ENCODE measurements at places on chromosomes 5 and 9. TPM values are rescaled to one million over a fixed set of nuclear protein-coding genes. Genes with fewer than 3 reads are reported as not detected.

DNA sequence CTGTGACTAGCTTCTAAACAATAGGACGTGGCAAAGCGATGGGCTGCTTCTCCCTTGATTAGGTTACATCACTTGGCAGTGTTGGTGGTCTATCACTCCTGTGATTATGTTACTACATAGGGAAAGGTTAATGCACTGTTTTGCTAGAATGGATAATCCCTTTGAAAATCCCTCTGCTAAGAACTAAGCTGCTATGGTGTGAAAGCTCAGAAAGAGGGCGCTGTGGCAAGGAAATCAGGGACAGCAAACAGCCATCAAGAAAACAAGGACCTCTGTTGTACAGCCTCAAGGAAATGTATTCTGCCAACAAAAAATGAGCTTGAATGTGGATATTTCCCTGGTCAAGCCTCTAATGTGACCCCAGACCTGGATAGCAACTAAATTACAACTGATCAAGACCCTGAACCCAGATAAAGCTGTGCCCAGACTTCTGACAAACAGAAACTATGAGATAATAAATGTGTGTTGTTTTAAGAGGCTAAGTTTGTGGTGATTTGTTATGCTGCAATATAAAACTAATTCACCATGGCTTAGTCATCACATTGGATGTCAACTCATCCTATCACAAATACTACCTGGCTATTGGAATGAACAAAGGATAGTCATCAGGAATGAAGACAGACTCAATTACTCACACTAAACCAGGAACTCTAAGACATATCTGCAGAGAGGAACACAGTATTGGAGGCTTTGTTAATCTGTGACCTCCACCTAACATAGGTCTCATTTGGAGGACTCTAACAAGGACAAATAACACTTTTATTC lies 1215.9 kb downstream of the EFNA5 start:
- DNase-seq: no peak

GRCh38 chr9:97706246-97706645 lies 9.1 kb upstream of the XPA start:
- DNase-seq: no peak

GRCh38 chr9:4849369-4849768 lies 56.6 kb downstream of the RCL1 start:
- no peak for DNase-seq

GRCh38 chr5:155912291-155912690 lies 414.7 kb upstream of the SGCD start:
- DNase-seq: no peak

DNA sequence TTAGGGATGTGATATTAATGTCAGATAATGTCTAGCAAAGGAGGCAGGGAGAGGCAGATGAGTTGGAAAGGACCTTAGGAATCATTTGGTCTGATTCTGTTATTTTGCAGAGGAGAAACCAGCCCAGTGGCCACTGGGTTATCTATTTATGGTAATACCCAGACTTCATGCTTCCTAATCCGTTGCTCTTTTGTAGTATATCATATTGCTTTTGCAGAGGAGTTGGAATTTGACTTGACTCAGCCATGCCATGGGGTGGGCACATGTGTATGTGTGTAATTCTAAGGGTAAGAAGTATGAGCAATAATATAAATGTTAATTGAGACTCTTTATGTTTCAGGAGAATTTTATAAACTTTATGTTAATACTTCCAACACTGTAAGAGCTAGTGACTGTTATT lies 7.3 kb downstream of the GPR21 start:
- no peak for DNase-seq

- no peak for DNase-seq
Observed at GRCh38 chr5:6188344-6188743, 190.0 kb downstream of the MED10 start.

- DNase-seq: no peak
Observed at GRCh38 chr9:4421847-4422246, 68.4 kb upstream of the SLC1A1 start.

GRCh38 chr9:26061948-26062575 lies 383.8 kb upstream of the TUSC1 start:
- no peak for DNase-seq

DNA sequence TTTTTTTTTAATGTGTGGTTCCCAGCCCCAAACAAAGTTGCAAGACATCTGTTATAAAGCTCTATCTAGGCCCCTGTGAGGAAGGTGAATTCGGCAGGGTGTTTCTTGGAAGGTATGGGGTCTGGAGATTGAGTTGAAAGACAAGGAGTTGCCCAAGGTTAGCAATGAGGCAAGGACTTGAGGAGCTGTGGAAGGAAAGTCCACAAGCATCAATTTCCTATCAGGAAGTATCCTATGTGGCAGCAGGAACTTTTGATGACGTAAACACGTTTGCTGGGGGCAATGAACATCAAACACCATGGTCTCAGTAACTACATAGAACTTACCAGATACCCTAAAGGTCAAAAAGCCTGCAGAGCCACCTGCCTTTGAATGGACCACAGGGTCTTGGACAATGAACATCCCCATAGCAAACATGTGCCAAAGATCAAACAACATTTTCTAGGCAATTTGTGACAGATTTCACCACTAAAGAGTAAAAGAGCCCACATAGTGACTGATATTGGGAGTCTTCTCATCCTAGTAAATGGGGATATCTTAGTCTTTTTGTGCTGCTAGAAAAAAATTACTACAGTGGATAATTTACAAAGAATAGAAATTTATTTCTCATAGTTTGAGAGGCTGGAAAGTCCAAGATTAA lies 145.1 kb downstream of the GCNT1 start:
- DNase-seq: no peak

GRCh38 chr5:138282920-138283742 lies 8.7 kb upstream of the GFRA3 start:
- no peak for DNase-seq

GRCh38 chr5:181058321-181058720 lies 18.3 kb downstream of the BTNL9 start:
- no peak for DNase-seq

- DNase-seq: no peak
Observed at GRCh38 chr5:40166802-40167201, 512.9 kb upstream of the PTGER4 start.

DNA sequence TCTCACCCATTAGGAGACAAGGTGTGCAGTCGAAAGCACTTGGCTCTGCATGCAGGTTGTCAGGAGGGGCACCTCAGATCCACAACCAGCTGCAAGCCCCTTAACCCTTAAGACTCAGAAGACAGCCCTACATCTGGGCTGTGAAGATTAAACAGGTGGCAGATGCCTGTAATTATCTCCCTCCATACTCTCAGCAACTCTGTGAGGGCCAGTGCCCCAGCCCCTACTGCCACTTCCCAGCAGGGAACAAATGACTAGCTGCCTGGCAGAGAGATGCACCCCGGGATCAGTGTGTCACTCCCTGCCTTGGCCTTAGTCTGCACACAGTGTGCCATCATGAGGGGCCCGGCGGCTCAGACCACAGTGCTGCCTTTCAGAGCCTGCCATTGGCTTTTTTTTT lies 42.0 kb downstream of the CRB2 start:
- no peak for DNase-seq

DNA sequence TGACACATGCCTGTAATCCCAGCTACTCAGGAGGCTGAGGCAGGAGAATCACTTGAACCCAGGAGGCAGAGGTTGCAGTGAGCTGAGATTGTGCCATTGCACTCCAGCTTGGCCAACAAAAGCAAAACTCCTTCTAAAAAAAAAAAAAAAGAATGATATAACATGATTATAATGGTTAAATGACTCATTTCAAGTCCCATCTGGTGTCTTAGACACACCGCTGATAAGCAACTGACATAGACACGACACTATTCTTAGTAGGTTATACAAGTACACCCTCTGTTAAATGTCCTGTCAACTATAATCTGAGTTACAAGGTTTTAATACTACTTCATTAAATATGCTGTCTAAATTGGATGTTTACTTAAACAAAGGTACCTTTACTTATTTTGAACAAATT lies 405.3 kb upstream of the CLINT1 start:
- no peak for DNase-seq

DNA sequence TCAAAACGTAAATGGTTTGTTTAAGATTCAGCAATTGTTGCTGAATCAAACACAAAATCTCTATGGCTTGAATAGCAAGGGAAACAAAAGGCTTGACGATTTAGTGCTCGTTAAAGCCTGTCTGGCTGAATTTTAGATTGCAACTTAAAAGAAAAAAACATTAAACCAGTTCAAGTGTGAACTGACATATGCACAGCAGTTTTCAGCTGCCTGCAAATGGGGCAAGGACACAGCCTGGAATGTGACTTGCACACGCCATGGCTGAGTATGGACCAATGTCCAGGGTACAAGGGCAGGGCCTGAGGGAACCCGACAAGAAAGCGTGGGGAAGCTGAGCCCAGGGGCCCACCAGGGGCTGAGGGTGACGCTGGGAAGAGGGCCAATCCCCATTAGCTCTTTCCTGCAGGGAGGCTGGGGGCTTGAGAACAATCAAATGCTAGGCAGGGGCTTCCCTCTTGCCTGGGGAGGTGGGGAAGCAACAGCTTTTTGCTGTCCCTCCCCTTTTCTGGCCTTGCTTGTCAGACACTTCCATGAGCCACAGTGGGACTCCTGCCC lies 89.6 kb upstream of the LRRTM2 start:
- DNase-seq: no peak

DNA sequence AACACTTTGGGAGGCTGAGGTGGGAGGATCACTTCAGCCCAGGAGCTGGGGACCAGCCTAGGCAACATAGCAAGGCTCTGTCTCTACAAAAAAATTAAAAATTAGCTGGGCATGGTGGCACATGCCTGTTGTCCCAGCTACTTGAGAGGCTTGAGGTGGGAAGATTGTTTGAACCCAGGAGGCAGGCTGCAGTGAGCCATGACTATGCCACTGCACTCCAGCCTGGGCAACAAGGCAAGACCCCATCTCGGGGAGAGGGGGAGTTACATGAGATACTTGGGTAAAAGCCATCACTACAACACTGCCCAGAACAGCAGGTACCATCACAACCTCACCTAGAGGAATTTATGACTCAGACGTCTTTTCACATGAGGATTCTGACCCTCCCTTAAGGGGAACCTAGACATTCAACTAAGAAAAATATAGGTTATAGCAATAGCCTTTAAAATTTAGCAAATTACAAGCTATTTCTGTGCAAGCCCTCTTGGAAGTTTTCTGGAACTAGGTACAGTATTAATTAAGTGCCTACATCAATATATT lies 143.5 kb downstream of the NFIB start:
- no peak for DNase-seq

DNA sequence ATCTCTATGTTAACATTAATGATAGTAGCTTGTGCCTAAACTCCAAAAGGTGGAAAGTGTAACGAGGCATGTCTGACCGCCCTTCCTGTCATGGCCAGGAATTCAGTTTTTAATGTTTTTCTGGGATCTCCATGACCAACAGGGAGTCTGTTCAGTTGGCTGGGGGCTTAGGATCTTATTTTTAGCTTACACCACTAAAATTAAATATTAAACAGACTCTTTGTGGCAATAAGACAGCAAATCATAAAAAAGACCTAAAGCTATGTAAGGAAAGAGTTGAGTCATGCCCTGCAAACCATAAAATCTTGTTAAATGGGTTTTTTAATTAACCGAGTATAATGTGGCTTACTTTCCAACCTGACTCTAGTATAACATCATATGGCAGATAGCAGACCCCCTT lies 247.8 kb downstream of the DIRAS2 start:
- no peak for DNase-seq

DNA sequence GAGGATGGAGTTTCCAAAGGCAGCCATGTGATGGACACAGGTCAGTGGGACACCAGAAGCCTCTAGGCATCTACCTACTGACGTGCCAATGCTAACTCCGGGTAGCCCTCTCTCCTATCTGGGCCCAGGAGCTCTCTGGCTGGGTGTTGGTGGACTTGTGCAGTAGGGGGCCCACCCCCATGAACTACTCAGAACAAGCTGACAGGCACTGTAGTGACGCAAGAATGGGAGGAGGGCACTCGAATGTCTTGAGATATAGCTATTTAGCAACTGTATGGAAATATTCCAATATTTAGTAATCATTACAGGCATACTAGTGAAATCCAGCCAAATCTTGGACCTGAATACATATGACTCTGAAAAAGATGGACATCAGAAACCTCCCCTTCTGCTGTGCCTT lies 5.7 kb upstream of the DOCK2 start:
- no peak for DNase-seq

GRCh38 chr5:68875351-68875750 lies 218.5 kb upstream of the SLC30A5 start:
- no peak for DNase-seq

- no peak for DNase-seq
Observed at GRCh38 chr5:142888469-142889085, 118.4 kb downstream of the ARHGAP26 start.

DNA sequence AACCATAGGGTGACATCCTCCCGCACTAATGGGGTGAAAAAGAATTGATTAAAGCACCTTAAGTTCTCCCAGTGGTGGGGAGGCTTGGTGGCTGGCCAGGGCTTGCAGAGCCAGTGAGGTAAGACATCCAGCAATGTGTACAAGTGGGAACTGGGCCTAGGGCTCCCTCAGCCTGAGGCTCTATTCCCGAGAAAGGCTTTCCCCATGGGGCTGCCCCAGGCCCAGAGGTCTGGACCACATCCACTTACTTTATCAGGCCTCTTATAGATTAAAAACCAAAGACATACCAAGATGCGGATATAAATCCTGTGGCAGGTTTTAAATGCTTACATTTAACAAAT lies 35.3 kb downstream of the C5orf15 start:
- DNase-seq: no peak

DNA sequence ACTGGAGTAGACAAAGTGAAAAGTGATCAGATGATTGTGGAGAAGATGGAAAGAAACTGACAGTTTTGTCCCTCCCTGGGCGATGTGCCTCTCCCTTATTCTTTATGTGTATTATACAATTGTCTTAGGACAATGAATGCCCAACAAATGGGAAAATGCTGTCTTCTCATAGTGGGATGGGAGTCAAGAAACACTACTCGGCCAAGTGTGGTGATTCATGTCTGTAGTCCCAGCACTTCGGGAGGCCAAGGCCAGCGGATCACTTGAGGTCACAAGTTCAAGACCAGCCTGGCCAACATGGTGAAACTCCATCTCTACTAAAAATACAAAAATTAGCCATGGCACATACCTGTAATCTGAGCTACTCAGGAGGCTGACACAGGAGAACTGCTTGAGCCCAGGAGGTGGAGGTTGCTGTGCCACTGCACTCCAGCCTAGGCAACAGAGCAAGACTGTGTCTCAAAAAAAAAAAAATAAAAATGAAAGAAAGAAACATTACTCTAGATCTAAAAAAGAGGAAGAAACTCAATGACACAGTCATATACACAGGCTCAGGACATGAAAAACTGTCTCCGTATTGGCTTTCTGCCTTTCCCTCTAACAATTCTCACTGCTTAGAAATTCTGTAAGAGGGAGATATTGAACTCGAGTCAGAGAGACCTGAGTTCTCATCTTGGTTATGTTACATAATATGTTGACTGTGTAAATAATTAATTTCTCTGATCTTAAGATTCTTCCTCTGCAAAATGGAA lies 67.9 kb upstream of the TARS1 start:
- DNase-seq: no peak

GRCh38 chr5:141845371-141845851 lies 32.8 kb downstream of the PCDH1 start:
- DNase-seq: no peak

GRCh38 chr5:67333171-67333570 lies 136.6 kb upstream of the CD180 start:
- no peak for DNase-seq

Gene PCDHB12
- total RNA-seq: 3.3 TPM

Gene DAB2
- 221 TPM for total RNA-seq

Gene CDKN2A
- 4.2 TPM for total RNA-seq

Gene TMEFF1
- total RNA-seq: 0.42 TPM

Gene SCGB3A2
- not detected for total RNA-seq

Gene NMUR2
- not detected for total RNA-seq

All from mesenteric fat pad (tissue), 1 donor.